CD4-positive, alpha-beta T cell treated with Interleukin-10 for 1 hour (primary cell): ENCODE measurements at places on chromosomes 5 and 9.

- DNase-seq: no peak
These were observed 246.6 kb upstream of the IL12B start for GRCh38 chr5:159576902-159577301.

DNA sequence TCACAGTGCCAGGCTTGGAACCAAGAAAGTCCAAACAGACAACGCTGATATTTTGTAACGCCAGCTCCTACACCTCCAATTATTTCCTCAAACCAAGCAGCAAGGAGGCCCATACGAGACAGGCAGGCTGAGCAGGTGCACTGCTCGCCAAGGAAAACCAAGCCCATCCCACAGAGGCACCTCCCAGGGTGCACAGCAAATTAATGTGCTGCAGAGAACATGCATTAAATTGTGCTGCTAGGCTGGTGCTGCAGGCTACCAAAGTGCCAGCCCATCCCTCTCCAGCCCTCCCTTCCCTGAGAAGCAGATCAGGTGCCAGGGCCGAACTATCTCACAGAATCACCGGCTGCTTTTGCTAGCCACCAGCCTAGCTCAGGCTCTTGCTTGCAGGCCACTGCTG, 137.8 kb downstream of the PAX5 start:
- DNase-seq: no peak

DNA sequence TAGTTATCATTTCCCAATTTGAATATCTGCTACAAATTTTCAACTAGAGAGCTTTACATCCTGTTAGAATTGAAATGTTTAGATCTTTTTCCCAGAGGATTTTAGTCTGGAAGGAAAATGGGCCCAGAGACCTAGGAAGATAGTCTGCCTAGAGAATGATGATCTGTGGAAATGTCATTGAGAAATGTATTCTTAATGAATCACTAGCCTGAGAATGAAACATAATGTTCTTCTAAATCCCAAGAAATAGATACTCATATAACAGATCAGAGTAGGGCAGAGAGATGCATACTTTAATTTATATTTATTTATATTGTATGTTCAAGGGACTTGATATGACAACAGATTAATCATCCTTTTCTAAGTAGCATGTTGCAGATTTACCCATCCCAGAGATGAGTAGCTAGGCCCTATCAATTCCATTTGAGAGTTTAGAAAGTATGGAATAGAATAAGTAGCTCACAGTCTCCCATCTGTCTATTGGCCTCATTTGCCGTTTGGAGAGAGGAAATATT, 25.1 kb upstream of the SLC44A1 start:
- no peak for DNase-seq

DNA sequence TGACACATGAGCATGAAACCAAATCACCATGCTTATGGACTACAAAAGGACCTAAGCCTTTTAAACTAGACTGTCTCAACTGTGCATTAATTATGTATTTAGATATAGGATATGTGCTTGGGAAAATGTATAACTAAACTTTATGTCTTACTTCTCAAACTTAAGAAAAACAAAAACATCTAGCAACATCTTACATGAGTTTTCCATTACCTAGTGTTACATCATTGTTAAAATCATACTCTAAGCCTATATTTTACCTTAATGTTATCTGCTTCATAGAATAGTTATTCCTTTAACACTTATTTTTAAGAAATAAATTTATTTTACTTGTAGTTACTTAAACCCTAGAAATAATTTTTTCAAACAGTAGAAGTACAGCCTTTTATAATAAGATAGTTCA, 24.0 kb downstream of the NME5 start:
- DNase-seq: no peak

DNA sequence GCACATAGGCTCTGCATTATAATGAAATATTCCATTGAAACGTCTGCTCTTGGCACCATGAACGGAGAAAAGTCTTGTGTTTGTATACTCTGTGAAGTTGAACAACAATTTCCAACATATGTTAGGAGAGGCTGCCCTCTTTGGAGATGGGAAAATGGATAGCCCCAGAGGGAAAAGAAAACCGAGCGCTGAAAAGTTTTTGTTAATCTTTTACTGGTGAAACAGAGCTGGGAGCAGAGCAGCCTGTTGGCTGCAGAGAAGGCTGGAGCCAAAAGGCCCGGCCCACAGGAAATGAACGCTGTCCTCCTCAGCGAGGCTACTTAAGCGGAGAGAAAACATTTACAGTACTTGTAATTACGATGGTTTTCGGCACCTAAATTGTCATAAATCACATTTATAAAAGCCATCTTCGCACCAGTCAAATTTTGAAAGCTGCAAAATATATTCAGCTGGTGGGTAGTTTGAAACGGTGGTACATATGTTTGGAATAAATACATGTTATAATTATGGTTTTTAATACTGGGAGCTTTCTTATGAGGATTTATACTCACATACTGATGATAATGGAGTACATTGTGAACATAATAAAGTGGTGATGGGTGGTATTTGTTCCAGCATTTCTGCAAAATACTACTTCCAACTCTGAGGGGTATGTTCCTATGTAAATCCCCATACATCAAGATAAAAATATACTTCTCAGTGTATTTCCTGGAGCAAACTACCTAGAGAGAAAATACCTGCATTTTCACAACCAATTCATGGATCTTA, 129.6 kb upstream of the CNTLN start:
- DNase-seq: no peak

GRCh38 chr9:73059247-73059646, 92.4 kb upstream of the ANXA1 start:
- no peak for DNase-seq

DNA sequence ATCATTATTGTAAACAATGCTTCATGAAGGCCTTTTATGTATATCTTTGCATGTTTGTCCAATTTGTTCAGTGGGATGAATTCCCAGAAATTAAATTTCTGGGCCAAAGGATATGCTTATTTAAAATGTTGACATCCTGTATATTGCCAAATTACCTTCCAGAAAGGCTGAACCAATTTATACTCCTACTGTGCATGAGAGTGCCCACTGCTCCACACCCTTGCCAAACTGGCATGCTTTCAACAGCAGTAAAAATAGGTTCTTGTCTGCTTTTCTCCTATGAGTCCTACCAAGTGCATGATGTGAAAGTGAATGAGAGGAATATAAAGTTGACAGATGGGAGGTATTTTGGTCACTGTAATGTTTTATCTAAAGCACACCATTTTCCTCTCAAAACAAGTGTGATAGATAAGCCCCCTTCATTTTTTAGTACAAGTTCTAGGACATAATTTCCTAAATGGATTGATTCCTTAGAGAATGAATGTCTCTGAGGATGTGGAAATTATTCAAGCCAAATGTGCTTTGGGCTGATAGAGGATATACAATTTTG, 70.5 kb upstream of the ERBIN start:
- no peak for DNase-seq

GRCh38 chr9:76192013-76192412, 202.2 kb downstream of the RFK start:
- no peak for DNase-seq

DNA sequence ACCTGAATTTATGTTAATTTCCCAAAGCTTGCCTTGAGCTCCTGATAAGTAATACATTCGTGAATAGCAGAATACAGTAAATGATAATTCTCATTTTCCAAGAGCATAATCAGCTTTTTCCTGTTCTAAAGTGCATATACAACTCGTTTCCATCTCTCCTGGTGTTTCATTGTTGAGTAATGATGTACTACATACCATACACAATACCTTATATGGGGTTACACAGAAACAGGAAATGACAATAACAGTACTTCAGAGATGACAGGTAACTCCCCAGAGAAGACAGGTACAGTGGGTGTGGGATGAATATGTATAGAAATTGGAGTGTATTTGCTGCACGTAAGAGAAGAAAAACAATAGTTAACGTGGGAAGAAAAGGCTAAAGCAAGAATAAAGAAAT, 287.1 kb downstream of the TENT4A start:
- DNase-seq: no peak

DNA sequence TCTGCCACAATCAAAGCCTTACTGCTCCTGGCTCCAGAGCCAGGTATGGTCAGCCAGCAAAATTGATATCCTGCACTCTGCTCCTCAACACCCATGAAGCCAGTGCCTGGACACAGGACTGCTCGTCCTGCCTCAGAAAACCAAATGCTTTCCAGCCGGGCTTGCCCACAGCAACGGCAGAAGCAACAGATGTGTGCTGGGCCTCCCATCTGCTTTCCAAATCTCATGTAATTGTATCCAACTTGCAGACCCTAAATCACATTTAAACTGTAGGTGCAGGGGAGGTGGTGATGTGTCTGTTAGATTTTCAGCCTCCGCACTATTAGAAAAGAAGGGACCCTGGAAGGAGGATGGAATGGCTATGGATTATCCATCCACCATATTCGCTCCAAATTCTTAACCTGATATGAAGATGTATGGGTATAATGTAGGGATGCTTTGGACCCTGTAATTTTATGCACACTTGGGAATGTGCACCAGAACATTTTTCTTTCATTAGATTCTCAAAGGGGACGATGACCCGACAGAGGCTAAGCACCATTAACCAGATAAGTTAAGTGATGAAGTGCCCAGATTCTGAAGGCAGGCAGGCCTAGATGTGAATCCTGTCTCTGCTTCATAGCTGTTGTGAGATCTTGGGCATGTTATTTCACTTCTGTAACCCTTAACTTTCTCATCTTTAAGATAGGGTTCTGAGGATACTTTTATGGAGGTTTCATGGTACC, 58.2 kb downstream of the EXOSC2 start:
- no peak for DNase-seq

DNA sequence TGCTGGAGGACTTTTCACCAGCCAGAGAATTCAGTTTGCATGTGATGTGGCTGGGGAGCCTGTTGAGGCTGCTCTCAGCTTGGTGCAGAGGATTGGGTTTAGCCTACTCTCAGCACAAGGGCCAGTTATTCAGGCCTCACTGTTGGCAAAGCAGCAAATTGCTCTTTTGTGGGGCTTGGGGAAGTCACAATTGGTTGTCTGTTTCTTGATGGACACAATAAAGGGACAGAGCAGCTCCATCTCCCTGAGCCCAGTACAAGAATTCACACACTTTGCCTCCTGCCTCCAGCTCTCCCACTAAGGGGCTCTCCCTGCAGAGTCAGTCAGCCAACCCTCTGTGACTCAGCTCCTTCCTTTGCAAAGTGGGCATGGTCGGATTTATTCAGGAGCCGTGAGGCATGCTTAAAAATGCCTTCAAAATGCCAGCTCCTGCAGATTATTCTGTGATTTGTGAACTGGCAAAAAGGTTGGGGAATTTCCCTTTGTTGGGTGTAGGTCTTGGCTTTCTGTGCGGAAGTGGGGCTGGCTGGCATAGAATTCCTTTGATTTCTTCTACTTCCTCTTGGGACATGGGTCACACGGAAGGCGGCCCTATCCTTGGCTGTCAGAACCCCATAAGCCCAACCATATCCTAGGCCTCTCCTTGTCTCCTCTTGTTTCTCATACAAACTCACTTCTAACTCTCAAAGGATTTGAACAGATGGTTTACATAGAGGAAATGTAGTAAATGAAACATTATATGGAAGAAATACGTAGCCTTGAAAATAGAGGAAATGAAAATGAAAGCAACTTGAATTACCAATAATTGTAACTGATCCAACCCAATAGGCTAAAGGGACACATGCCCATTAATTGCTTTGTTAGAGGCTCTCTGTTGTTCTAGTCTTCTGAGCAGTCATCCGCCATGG, 118.7 kb upstream of the CD180 start:
- DNase-seq: no peak

DNA sequence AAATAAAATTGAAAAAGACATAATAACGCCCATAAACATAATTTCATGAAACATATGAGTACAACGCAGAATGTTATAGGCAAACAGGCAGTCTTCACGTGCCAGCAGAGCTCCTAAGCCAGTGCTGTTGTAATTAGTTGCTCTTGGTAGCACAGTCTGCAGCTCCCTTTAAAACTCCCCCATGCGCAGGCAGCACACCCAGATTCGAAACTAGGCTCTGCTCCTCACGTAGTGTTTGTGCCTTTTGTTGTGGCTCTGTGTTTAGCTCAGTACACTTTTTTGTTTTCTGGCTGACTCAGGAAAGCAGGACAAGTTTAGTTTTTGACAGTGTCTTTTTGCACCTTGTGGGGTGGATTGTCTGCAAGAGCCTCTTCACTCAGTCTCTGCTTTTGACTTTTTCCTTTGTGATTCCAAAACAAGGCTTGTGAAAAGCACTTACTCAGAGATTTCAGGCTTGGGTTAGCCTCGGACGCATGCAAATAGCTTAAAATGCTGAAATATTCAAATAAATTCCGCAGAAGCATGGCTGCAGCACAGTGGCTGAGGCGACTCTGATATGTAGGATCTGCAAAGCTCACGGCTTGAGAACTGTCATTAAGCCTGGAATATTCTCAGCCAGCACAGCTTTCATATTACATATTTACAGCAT, 113.6 kb downstream of the IRX1 start:
- no peak for DNase-seq

DNA sequence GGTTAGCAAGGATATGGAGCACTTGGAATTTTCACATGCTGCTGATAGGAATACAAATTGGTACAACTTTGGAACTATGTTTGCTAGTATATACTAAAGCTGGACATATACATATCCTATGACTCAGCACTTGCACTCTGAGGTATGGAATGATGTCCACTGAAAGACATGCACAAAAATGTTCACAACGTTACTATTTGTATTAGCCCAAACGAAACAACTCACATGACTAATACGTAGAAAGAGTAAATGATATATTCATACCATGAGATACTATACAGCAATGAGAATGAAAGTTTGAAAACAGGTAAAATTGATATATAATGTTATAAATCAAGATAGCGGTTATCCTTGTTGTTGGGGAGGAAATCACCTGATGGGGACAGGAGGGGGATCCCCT, 45.5 kb upstream of the CDC42SE2 start:
- DNase-seq: no peak

DNA sequence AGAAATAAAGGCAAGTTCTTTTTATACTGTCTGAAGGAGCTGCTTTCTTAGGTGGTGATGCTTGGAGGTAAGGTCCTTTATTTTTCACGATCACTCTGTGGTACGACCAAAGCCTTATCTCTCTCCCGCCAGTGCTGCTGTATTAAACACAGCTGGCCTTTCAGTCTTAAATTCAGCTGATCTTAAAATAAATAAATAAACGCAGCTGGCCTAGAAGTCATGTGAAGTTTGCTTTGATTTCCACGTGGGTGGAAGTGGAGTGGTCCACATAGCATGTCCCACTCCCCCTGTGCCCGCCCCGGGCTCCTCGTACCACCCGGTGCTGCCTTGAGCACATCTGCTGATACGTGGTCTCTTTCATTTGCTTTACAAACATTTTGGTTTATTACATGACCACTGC, 260.4 kb downstream of the FANCC start:
- no peak for DNase-seq

- DNase-seq: no peak
These were observed 69.3 kb downstream of the HSPA4 start for GRCh38 chr5:133121080-133121479.
